ENCODE measurements at places on chromosomes 4 and X. TPM values are rescaled to one million over a fixed set of nuclear protein-coding genes. Genes with fewer than 3 reads are reported as not detected.

DNA sequence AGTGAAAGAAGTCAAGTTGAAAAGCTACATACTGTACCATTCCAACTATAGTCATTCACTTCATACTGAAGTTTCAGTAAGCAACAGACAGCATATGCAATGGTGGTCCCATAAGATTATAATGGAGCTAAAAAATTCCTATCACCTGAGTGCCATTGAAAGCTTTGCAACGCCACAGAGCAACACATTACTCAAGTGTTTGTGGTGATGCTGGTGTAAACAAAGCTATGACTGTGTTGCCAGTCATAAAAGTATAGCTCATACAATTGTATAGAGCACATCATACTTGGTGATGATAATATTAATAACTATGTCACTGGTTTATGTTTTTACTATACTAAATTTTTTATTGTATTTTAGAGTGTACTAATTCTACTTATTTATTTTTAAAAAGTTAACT lies 78.9 kb downstream of the NAF1 start:
- no peak for DNase-seq

MSANTD1 gene
- total RNA-seq: 0.44 TPM

GRCh38 chr4:76377911-76378310 lies 43.0 kb downstream of the CCDC158 start:
- DNase-seq: no peak

DOCK11 gene
- total RNA-seq: 3.8 TPM

DNA sequence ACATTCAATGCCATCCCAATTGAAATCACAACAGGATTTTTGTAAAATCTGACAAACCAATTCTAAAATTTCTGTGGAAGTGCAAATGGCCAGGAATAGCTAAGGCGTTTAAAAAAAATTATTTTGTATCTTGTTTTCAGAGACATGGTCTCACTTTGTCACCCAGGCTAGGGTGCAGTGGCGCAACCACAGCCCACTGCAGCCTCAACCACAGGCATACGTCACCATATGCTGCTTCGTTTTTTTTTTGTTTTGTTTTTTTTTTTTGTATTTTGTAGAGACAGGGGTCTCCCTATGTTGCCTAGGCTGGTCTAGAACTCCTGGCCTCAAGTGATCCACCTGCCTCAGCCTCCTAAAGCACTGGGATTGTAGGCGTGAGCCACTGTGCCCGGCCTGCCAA lies 24.5 kb downstream of the ZNF41 start:
- DNase-seq: no peak

OPRPN gene
- total RNA-seq: not detected

- no peak for DNase-seq
These were observed 28.8 kb upstream of the IL3RA start for GRCh38 chrX:1307626-1308340.

DNA sequence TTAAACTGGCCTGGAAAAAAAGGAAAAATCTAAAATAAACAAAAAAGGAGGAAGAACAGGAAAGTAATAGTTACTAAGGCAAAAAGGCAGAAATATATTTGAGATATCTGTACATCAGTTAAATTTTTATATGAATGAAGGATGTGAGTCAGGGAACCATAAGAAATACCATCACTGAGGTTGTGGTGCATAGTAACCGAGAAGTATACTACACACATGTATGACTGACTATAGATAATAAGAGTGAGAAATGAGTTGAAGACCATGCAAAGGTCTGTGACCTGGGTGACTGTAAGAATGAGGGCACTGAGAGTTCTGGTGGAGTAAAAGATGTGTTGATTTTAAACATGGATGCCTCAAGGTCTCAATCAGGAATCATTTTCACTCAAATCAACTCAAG lies 220.6 kb upstream of the FAM241A start:
- DNase-seq: no peak

SSX2B gene
- not detected for total RNA-seq

Data from left ventricle myocardium inferior (tissue), 1 donor.